Iris pigment epithelial cell (primary cell): ENCODE measurements at places on chromosomes 6 and 20.

- no peak for DNase-seq
Measured at GRCh38 chr6:31120151-31120915, at the start of gene CDSN. CDSN (minus strand) TSS chr6:31120446; CDS start chr6:31120419, 27 bp downstream.

DNA sequence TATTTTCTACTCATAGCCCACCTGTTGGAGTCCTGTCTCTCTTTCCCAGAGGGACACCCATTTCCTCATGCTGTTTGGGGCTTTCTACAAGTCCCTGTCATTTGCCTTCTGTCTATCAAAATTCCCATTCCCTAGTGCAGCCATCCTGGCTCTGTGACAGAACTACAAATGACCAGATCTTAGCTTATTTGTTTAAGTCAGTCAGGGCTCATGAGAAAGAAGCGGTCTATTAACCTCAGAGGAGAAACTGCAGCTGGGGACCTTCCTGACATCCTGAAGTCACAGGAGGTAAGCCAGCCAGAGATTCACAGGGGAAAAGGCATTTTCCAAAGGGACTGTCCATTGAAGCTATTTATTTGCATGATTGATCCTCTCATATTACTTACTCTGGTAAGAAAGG lies 1.7 kb upstream of the COL9A1 start:
- no peak for DNase-seq

GRCh38 chr6:14270925-14271788 lies 153.6 kb downstream of the CD83 start:
- peak; percentile 50 for DNase-seq

GRCh38 chr6:47276377-47276776 lies 33.3 kb downstream of the TNFRSF21 start:
- DNase-seq, result no peak

DNA sequence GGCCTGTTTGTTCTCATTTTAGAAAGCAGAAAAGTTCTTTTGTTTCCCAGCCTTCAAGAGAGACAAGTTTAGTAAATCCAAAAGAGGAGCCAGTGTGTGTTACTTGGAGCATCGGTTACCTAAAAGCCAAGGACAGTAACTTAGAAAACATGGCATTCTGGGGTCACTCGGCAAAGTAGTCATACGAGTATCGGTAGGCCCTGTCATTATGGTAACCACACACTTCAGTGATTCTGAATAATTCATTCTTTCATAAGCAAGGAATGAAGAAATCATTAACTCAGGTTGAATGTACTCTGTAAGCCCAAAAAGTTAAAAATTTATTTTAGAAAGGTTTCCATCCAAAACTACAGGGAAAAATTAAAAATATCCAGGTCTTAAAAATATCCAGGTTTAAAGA lies 34.0 kb downstream of the CNKSR3 start:
- no peak for DNase-seq

DNA sequence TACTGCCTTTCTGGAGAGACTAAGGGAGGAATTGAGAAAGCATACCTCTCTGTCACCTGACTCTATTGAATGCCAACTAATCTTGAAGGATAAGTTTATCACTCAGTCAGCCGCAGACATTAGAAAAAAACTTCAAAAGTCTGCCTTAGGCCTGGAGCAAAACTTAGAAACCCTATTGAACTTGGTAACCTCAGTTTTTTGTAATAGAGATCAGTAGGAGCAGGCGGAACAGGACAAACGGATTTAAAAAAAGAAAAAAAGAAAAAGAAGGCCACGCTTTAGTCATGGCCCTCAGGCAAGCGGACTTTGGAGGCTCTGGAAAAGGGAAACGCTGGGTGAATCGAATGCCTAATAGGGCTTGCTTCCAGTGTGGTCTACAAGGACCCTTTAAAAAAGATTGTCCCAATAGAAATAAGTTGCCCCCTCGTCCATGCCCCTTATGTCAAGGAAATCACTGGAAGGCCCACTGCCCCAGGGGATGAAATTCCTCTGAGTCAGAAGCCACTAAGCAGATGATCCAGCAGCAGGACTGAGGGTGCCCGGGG lies 43.1 kb upstream of the RNF182 start:
- no peak for DNase-seq

DNA sequence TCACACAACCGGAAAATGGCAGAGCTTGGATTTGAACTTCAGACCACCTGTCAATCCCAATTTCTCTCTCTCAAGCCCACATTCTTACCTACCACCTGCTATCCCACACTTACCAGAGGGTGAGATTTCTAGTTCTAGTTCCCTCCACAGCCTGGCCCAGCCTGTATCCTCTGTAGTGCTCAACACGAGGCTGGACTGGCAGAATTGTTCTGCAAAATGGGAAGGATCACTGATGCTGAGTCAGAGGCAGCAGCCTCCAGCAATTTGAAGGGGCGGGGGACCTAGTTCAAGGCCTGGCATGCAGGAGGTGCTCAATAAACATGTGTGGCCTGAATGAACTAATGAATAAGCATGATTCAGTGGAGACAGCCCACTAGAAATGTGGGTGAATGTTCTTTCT lies 53.6 kb upstream of the TTPAL start:
- DNase-seq, result peak; percentile 56

- DNase-seq, result no peak
Measured at GRCh38 chr6:169144356-169144755, 109.3 kb downstream of the THBS2 start.

DNA sequence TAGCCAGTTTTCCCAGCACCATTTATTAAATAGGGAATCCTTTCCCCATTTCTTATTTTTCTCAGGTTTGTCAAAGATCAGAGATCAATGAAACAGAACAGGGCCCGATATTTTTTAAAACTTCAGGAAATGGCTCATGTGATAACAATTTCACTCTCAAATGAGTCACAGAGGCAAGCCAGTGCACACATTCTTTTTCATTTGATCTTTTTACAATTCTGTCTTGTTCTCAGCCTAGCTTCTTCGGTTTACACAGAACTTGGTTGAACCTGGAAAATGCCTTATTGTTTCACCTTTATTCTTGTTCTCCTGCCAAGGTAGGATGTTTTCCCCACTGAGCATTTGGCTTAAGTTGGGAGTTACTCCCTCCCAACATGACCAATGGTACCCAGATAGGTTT lies 258.9 kb downstream of the COL12A1 start:
- peak; percentile 70 for DNase-seq

DNA sequence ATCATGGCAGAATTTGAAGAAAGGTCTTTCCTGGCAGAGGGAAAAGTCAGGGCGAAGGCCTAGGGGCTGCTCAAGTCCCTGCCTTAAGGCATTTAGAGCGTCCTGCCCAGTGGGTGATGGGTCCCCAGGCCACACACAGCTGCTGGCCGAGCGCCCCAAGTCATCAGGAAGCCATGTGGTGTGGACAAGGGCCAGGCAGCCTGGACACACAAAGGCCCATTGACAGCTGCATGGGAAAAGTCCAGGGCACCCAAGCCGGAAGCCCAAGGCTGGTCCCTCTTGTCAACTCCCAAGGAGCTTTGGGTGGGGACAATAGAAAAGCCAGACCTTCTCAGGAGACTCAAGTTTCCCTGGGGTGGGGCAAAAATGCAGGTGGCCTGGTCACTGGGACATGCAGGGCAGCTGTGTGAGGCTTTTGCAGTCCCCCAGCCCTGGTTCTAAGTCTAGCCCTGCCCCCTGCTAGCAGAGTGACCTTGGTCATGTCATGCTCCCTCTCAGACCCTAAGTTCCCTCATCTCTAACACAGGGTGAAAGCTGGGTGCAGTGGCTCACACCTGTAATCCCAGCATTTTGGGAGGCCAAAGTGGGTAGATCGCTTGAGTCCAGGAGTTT lies 44.3 kb upstream of the PTGIS start:
- no peak for DNase-seq

- no peak for DNase-seq
Measured at GRCh38 chr20:58651559-58651945, 469 bp downstream of the STX16 start.

- no peak for DNase-seq
Measured at GRCh38 chr20:16314748-16315159, 258.5 kb downstream of the KIF16B start.

DNA sequence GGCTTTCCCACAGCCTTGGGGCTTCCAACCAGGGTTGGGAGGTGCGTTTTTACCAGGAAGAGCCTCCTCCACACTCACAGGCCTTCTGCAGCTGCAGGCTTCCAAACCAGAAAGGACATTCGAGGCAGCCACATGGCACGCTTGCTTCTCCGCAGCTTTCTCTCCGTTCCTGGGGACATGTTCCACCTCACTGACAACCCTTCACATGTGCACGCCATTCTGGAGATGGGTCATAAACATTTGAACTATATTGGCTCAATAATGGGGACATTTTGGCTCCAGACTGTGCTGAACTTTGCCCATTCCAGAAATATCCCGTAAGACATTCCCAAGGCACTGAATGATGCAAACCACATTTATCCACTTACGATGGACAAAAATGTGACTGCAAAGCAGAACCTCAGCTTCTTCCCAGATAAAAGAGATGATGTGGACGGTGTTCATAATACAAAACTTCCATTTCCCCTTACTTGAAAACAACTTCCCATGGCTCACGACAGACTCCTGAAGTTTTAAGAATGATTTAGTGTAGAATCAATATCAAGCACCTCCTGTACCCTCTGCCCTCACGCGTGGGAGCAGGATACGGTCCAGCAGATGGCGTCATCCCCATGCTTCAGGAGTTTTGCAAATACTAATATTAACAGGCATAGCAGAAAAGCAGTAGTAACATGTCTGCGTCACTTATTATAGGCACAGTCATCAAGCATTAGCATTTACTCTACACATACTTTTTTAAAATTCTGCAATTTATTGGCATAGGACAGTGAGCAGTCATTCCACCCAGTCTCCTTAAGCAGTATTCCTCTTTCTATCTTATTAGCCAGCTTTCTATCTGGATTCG lies 25.4 kb upstream of the FOXF2 start:
- peak; percentile 34 for DNase-seq

DNA sequence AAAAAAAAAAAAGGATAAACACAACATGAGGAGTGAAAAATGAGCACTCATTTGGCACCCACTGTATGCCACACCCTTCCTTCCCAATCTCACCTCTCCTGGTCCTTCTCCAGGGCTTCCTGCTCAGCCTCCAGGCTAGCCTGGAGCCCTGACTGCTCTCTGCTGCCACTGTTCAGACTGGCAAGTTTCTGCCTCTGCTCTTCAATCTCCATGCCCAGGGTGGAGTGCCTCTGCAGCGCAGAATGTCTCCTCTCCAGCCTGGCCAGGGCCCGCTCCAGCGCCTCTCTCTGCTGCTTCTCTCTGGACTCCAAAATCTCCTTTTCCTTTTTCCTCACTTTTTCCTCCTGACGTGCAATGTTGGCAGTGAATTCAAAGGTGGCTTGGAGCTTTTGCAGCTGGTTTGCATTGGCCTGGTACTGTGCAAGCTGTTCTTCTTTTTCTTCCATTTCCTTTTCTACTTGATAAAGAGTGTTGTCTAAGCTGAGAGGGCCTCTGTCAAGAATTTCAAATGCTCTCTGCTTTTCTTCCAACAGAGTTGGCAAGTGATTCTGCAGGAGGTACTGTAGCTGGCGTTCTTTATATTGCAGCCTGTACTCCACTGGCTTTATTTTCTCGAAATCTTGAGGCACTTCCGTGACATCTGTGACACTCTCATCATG lies 194.4 kb downstream of the KIF16B start:
- no peak for DNase-seq

DNA sequence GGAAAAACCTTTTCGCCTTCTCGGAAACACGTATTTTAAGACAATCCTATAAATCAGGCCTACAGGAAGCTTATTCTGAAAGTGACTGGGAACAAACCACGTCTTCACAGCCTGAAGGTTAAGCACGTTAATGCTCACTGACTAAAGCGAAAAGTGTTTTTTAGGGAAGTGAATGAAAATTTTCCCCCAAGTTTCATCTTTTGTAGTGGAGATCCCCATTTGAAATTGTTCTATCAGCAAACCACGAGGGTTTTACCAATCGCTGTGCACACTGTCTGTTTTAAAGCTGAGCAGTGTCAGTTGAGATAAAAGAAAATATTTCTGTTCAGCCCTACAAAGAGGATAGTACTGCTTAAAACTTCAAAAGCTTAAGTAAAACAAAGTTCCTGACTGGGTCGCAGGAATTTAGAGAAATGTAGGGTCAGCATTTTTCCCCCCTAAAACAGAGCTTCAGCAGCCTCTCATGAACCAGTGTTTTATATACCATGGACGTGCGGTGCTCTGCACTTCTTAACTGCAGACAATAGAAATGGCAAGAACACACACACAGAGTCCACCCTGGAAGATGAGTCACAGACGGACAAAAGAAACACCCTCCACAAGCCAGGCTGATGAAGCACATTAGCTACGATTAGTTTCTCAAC lies 34.9 kb downstream of the SLC22A23 start:
- DNase-seq, result peak; percentile 78

DNA sequence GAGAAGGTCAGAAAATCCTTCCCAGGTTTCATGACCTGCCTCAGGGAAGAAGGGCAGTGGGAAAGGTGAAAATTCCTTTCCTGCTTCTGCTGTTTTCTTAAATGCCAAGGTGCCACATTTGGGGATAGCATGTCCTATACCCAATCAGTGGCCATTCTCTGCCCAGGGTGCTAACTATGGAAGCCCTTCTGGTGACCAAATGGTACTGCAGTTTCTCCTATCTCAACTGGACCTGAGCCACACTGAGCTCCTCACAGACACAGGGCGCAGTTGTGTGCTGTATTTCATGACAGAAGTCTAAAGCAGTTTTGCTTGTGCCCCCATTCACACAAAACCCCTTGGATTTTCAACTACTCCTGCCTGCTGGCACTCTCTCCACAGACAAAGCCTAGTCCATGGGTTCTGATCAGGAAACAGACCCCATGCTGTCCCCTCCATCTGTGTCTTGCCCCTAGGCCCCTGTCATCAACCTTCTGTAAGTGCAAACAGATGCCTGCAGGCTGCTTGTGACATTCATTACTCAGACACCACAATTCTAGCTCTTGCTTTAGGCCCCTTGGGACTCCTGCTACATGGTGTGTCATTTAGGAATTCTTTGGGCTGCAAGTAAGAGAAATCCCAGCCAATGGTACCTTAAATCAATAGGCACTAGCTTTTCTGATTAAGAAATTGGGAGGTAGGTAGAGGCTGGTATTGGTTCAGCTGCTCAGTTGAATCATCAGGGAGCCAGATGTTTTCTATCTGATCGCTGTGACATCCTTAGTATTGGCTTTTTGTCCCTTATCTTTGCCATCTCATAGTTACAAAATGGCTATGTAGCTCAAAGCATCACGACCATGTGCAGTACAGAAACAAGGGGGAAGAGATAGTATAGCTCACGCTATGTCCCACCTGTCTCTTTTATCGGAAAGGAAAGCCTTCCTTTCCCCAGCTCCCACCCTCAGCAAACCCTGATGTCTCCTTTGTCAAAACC lies 147.8 kb downstream of the CD83 start:
- no peak for DNase-seq

DNA sequence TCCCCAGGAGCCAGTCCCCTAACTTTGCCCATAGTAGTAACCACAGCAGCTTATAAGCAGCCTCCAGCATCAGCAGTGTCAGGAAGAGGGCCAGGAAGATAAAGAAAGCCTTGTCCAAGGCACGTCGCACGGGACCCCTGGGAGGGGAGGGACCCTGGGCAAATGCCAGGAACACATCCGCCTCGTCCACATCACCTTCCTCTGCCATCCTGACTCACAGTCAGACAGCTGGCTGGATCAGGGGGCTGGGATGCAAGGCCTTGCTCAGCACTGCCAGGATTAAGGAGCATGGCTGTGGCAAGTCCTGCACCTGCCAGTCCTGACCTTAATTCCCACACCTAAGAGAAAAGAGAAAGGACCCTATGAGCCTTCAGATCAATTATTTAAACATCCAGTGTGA lies 11.5 kb upstream of the ZBTB22 start:
- no peak for DNase-seq
